DMS153 (cell line): ENCODE measurements at places on chromosomes 3 and 15.
A peak's percentile ranks its signal among the peaks of the same experiment; 100 is the strongest.

GRCh38 chr15:33778852-33779251 is 189.4 kb upstream of the CHRM5 start:
- no peak for DNase-seq

GRCh38 chr3:5054098-5054497 is 68.0 kb upstream of the ARL8B start:
- no peak for DNase-seq

GRCh38 chr3:111539351-111540331 is 2.4 kb upstream of the CD96 start:
- DNase-seq: peak; percentile 21

DNA sequence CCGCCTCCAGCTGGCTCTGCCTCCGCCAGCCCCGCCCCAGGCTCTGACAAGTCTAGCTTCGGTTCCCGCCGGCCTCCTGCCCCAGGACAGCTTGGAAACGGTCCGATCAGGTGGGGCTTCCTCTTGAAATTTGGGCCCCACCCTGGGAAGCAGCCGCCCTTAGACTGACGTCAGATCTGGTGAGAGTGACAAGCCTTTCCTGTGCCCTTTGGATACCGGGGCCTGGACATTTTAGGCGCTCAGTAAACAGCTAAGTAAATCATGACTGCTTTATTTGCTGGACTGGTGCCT is 378 bp upstream of the HYAL3 start:
- no peak for DNase-seq

DNA sequence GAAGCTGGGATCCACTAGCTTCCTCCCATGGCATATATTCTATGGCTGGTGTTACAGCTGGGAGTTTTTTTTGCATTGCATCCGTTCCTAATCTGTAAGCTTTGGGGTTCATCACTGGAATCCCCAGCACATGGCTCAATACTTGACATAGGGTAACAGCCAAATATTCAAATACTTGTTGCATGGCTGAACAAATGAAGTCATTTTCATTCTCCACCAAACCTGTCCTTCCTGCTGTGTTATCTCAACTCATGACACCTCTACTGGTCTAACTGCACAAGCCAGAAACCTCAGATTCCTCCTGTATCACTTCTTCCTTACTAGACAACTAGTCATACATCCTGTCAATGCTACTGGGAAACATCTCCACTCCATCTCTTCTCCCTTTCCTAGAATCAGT is 43.4 kb downstream of the ST3GAL6 start:
- DNase-seq: no peak

GRCh38 chr15:43390723-43391122 is 19.8 kb downstream of the TUBGCP4 start:
- DNase-seq: no peak
